ENCODE measurements at places on chromosomes 5 and 9.

DNA sequence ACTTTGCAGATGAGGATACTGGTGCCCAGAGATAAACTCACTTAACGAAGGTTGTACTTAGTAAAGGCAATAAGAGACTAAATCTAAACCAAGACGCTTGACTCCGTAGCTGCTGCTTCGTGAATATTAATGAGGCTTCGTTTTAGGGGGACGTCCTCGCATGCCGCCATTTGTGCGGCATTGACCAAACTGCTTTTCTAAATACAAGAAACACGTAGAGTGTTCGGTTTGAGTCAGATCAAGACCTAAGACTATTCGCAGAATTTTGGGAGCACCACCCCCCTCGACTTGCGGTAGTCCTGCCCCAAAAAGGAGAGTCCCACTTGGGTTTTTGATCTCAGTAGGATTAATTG lies 1.1 kb downstream of the NPM1 start:
- DNase-seq = no peak

GRCh38 chr5:14685757-14686156 lies 21.2 kb downstream of the OTULIN start:
- peak; percentile 80 for DNase-seq

DNA sequence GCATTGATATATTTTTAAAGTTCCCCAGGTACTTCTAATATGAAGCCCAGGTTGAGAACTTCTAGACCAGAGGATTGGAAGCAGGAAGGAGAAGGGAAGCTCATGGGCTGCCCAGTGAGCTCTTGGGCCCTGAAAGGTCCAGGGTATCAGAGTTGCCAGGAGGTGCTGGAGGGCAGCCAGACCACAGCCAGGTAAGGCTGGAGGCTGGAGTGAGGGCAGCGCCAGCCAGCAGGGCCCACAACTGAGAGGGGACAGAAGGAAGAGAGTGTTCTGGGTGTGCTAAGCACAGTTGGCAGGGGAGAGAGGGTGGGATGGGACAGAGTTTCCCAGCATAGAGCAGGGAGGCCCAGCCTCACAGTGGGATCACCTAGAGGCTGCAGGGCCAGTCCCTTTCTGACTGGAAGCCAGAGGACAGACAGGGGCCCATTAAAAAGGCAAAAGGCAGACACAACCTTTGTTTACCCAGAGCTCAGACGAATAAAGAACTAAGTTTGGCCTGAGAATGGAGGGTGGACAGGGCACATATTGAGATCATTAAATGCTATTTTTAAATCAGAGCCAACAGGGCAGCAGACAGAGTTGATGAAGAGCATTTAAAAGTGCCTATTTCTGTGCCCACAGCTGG lies 94.9 kb downstream of the PDE8B start:
- DNase-seq = no peak

- no peak for DNase-seq
Observed at GRCh38 chr5:36017004-36017403, 25.8 kb upstream of the UGT3A1 start.

- no peak for DNase-seq
Observed at GRCh38 chr9:131274674-131275331, 1.5 kb downstream of the FAM78A start.

DNA sequence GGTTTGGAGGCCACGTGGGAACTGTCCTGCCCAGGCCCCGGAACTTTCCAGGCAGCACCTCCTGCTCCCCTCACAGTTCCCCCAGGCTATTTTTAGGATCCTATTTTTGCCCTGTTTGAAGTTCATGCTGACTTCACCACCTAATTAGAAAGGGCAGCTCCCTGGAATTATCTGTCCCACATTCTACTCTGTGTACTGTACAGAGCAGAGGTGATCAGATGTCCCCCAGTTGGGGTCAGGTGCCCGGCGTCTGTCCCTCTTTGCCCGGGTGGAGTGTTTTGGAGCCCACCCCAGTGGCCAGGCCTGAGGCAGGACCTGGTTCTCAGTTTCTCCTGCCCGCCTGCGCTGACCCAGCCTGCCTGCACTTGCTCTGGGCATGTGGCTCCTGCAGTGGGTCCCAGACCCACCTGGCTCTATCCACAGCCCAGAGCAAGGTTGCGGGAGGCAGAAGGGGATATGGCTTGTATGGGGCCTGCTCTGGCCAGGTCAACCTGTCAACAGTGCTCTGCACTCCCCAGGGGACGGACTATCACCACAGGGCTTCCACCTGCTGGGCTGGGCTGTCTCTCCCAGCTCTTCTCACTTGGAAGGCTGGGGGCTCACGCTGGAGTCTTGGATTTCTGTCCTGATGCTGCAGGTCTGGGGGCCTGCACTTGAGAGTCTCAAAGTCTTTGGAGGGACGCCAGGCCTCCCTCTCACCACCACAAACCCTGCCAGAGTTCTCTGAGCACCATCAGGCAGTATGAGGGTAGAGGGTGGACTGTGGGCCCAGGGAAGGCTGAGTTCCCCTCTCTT lies 268.3 kb downstream of the GADD45G start:
- DNase-seq = no peak

GRCh38 chr9:22514871-22515270 lies 68.2 kb downstream of the DMRTA1 start:
- DNase-seq = no peak

DNA sequence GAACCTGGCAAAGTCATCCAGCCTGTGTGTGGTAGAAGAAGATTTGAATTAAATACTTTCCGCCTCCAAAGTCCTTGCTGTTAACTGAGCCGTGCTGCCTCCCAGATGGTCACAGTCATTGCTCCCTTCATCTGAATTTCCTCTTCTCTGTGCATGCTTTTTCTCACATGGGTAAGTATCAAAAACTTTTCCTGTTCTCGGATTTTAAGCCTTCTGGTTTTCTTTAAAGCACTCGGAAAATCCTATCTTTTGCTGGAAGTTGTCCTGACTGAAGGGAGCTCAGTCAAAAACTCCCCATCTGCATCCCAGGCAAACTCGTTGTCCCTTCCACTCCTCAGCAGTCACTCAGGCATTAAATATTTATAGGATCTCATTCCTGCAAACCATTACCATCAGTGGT lies 290.0 kb upstream of the PIK3R1 start:
- DNase-seq = no peak

GRCh38 chr9:93132946-93133680 lies 938 bp downstream of the NINJ1 start:
- no peak for DNase-seq

GRCh38 chr5:126641387-126641786 lies 40.6 kb downstream of the PHAX start:
- no peak for DNase-seq

GRCh38 chr5:135005076-135005475 lies 29.0 kb downstream of the PITX1 start:
- DNase-seq = no peak

DNA sequence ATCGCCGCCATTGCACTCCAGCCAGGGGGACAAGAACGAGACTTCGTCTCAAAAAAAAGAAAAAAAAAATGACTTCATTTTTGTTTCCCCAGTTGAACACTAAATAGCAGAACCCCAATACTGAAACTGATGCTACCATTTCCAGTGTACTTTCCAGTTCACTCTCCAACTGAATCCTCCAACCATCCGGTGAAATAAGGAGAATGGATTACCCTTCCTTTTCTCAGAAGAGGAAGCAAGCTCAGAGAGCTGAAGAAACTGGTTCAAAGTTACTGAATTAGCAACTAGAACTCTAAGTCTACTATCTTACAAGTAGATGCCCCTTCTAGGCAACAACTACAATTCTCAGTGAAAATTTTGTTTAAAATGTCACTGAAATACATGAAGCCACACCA lies 3.9 kb downstream of the FAM13B start:
- DNase-seq = no peak

DNA sequence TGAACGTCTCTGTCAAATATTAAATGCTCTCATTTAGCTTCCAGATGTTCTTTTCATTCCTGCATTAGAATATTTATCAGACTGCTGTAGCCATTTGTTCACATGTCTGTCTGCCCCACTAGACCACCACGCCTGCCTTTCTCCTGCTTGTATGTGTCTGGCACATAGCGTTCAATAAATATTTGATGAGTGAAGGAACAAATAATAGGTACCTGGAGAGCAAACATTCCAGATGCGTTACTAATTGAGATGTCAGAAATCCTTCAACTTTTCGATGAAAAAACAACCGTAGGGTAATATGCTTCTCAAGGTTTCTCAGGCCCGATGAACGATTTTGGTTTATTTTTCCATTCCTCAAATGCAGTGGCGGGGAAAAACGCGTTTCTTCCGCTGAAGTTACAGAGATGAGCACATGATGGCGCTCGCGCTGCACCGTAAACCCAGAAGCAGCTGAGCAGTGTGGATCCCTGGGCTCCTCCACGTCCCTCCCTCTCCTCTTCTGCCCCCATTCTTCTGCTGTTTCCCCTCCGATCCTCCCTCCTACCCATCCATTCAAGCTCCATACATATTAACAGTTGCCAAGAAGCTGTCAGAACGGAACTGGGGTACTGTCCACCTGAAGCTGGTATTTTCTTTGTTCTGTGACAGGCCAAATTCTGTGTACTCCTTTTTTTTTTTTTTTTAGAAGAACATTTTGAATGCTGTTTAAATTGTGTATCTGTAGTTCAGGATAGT lies 245.4 kb downstream of the MPDZ start:
- DNase-seq = peak; percentile 59

GRCh38 chr9:94984891-94985476 lies 258.5 kb downstream of the AOPEP start:
- no peak for DNase-seq

GRCh38 chr5:93107141-93107540 lies 473.9 kb downstream of the NR2F1-AS1 start:
- DNase-seq = no peak

DNA sequence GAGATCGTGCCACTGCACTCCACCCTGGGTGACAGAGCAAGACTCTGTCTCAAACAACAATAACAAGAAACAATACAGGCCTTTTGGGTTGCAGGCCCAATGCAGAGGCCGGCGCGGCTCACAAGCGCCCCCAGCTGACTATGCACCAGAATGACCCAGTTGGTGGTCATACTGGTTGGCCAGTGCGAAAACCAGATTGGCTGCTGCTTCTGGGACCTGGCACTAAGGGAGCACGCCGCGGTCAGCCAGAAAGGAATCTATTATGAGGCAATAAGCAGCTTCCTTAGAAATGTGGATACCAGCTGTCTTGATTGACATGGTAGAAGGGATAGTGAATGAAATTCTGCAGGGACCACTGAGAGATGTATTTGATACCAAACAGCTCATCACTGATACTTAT lies 35.0 kb downstream of the RANBP17 start:
- DNase-seq = peak; percentile 45

Measured in globus pallidus (tissue), 1 donor.